Activated naive CD8-positive, alpha-beta T cell treated with anti-CD3 and anti-CD28 coated beads for 36 hours (primary cell): ENCODE measurements at places on chromosomes 5 and 9. TPM values are rescaled to one million over a fixed set of nuclear protein-coding genes. Genes with fewer than 3 reads are reported as not detected.

DNA sequence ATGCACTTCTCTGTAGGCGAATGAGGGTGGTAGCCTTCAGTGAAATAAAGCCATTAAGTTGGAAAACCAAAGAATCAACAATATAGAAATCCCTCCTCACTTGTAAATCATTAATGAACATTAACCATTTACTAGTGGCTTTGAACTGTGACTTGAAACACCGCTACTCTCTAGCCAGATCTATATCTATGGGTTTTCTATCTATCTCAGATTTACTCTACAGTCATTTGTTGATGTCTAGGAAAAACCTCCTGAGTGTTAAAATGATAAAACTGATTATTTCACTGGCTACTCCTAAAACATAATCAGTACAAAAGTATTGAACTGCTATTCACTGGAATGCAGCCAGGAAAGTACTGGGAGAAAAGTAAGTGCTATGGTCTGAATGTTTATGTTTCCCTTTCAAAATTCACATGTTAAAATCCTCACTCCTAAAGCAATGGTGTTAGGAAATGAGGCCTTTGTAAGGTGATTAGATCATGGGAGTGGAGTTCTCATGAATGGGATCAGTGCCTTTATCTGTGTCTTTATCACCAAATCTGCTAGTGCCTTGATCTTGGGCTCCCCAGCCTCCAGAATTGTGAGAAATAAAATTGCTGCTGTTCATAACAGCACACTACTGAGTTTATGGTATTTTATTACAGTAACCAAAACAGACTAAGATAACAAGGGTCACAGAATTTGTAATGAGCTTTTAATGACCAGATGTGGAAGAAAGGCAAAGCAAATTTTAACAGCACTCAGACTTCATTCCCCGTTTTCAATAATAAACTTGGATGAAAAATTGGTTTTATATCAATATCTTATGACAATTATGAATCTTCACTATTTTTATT lies 8.6 kb upstream of the OXCT1 start:
- H3K4me1 ChIP-seq = peaks cover 16% of the 10 kb centered on the region
- H3K27ac ChIP-seq = no peak overlapping the region
- no peak overlapping the region for H3K4me3 ChIP-seq
- DNase-seq = no peak

DNA sequence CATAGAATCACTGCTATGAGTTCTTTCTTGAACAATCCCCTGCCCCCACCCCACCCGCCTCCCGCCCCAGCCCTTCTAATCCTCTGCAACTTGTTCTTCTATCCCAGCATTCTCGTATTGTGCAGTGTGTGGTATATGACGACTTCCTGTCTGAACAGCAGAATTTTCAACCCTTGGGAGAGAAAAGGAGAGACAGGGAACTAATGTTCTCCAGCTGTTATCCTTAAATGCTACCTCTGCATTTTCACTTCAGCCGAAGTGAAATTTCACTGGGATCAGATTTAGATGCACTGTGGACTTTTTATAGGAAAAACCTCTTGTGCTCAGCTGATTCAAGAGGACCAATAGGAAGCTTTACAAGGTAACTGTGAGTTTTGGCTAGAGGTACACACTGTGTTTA lies 2.2 kb downstream of the FBXL7 start:
- H3K27me3 ChIP-seq = peaks cover 43% of the 10 kb centered on the region
- no peak for DNase-seq
- H3K4me3 ChIP-seq = no peak overlapping the region
- H3K27ac ChIP-seq = no peak overlapping the region

GRCh38 chr9:68454579-68455334 lies 85.9 kb downstream of the TMEM252 start:
- DNase-seq = no peak
- no peak overlapping the region for H3K27ac ChIP-seq
- H3K4me3 ChIP-seq = no peak overlapping the region
- no peaks in the 10 kb centered on the region for H3K4me1 ChIP-seq

- peaks cover 40% of the 10 kb centered on the region for H3K36me3 ChIP-seq
- H3K27me3 ChIP-seq = no peaks in the 10 kb centered on the region
- peak overlapping the region; percentile 58 for H3K4me3 ChIP-seq
- H3K4me1 ChIP-seq = peaks cover 69% of the 10 kb centered on the region
- peak; percentile 49 for DNase-seq
- peak overlapping the region; percentile 70 for H3K27ac ChIP-seq
These were observed 26.2 kb downstream of the IRF1 start for GRCh38 chr5:132464156-132464939.

DNA sequence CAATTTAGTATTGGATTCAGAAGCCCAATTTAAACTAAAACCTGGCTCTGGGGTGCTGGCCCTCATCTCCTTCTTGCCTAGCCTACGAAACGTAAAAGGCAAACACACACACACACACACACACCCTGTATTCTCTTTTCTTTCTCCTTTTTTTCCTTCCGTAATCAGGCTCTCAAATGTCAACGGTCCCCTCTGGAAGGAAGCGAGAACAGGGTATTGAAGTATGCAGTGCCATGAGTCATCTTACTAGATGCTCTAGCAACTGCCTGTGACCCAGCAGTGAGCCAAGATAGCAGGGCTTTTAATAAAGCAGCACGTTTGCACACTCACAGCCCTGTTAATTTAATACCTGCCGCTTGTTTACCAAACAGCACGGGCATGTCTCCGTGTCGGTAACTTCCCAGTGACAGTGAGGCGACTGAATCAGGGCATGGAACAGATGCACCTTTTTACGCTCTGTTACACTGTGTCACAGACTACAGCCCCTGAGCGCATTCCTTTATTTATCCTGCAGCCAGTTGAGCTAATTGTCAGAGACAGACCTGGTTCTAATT lies 243.8 kb downstream of the BNC2 start:
- H3K4me3 ChIP-seq = no peak overlapping the region
- no peak overlapping the region for H3K27ac ChIP-seq
- H3K4me1 ChIP-seq = no peaks in the 10 kb centered on the region
- DNase-seq = no peak
- no peaks in the 10 kb centered on the region for H3K36me3 ChIP-seq

DNA sequence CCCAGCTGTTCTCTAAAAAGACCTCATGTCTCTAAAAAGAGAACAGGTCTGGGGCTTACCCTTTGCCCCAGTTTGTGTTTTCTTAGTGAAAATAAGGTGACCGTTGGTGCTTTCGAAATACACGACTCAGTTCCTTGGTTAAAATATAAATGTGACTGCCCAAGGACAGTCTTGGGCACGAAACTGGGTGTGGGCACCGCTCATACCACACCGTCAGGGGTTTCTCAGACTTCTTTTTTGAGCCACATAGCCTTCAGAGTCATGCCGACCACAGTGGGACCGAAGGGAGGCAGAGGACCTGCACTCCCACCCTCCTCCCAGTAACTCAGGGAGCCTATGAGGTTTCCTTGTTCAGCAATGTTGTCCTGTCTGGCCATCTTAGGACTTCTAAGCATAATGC lies 6.5 kb downstream of the SNX18 start:
- H3K4me1 ChIP-seq = peaks cover 47% of the 10 kb centered on the region
- H3K27ac ChIP-seq = no peak overlapping the region
- no peaks in the 10 kb centered on the region for H3K27me3 ChIP-seq
- DNase-seq = no peak
- H3K4me3 ChIP-seq = no peak overlapping the region
- H3K36me3 ChIP-seq = peaks cover 3% of the 10 kb centered on the region

DNA sequence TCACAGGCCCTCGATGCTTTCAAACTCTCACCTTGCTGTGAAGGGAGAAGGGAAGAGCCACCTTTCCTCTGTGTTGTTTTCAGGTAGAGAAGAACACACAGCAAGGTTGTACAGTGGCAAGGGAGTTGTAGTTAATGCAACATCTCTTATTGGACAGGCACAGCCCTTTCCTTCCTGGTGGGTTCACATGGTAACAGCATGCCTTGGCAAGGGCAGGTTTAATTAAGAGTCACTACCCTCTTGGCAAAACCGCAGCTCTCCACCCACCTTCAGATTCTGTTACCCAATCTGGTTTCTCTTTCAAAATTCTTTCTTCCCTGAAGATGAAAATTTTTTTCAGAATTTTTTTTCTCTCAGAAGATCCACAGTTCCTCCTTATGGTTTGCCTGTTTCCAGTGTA lies 253.1 kb downstream of the TLR4 start:
- H3K36me3 ChIP-seq = no peaks in the 10 kb centered on the region
- no peak overlapping the region for H3K4me3 ChIP-seq
- no peaks in the 10 kb centered on the region for H3K4me1 ChIP-seq
- H3K27ac ChIP-seq = no peak overlapping the region
- peaks cover 4% of the 10 kb centered on the region for H3K27me3 ChIP-seq
- no peak for DNase-seq

- no peaks in the 10 kb centered on the region for H3K27me3 ChIP-seq
- no peak overlapping the region for H3K4me3 ChIP-seq
- H3K36me3 ChIP-seq = no peaks in the 10 kb centered on the region
- H3K4me1 ChIP-seq = peaks cover 35% of the 10 kb centered on the region
- peak overlapping the region; percentile 75 for H3K27ac ChIP-seq
These were observed 77.1 kb upstream of the IQGAP2 start for GRCh38 chr5:76325876-76326491.

GRCh38 chr9:93869088-93869487 lies 86.1 kb downstream of the BARX1 start:
- no peak overlapping the region for H3K4me3 ChIP-seq
- no peak overlapping the region for H3K27ac ChIP-seq
- H3K27me3 ChIP-seq = peaks cover 29% of the 10 kb centered on the region
- no peak for DNase-seq
- no peaks in the 10 kb centered on the region for H3K4me1 ChIP-seq
- H3K36me3 ChIP-seq = no peaks in the 10 kb centered on the region

DNA sequence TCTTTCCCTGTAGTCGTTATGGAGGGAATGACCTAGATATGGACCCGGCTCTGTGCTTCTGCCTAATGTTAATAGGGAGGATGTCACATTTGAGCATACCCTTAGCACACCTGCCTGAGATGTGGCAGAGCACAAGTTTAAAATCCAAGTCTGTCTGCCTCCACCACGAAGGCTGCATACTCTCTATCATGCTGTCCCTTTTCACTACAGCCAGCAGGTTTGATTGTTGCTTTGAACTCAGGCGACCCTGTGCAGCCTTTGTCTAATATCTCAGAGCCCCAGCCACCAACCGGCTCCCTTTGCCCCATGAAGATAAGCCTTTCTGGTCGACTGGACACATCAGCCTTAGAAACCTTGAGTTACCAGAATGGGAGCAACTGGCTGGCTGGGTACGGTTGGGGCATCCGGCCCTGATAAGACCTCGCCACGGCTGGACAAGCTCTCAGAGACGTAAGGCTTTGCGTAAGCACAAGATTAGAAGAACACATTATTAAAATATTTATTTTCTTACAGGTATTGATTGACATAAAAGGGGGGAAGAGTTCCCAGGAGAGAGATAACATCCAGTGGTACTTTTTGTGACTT lies 222.0 kb upstream of the TRIM32 start:
- no peaks in the 10 kb centered on the region for H3K4me1 ChIP-seq
- no peak overlapping the region for H3K4me3 ChIP-seq
- H3K36me3 ChIP-seq = peaks cover 4% of the 10 kb centered on the region
- no peaks in the 10 kb centered on the region for H3K27me3 ChIP-seq
- no peak for DNase-seq

GRCh38 chr5:107817951-107818350 lies 147.2 kb upstream of the EFNA5 start:
- no peaks in the 10 kb centered on the region for H3K27me3 ChIP-seq
- no peak overlapping the region for H3K27ac ChIP-seq
- H3K4me1 ChIP-seq = no peaks in the 10 kb centered on the region

DNA sequence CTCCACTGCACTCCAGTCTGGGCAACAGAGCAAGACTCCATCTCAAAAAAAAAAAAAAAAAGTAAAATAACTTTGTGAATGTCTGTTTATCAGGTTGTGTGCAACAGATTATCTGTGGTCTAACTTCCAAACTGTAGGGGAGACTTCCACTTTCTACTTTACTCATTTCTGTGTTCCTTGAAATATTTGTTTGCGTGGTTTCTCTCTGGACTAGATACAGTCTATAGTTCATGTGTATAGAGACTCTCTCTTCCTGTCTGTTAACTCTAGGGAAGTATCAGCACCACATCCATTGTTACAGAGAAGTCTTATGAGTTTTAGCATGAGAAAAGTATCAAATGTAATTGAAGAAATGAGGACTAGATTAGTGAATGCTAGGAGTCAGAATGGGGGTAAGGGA lies 168.3 kb downstream of the LPAR1 start:
- no peaks in the 10 kb centered on the region for H3K4me1 ChIP-seq
- H3K4me3 ChIP-seq = no peak overlapping the region
- H3K27me3 ChIP-seq = peaks cover 12% of the 10 kb centered on the region
- no peak overlapping the region for H3K27ac ChIP-seq

Gene AJM1
- total RNA-seq = 2.8 TPM

Gene MSH3
- 22.6 TPM for total RNA-seq

Gene PCDHGC4
- not detected for total RNA-seq

Gene CCNJL
- not detected for total RNA-seq

Gene ATP10B
- not detected for total RNA-seq

Gene CER1
- not detected for total RNA-seq

Gene FOXD4L6
- not detected for total RNA-seq

Gene NIPAL4
- 0.60 TPM for total RNA-seq

Gene PCDHGA11
- 0.06 TPM for total RNA-seq

Gene KIF12
- total RNA-seq = not detected
